Uterine smooth muscle cell (primary cell): ENCODE measurements at places on chromosomes 7 and 10. TPM values are rescaled to one million over a fixed set of nuclear protein-coding genes. Genes with fewer than 3 reads are reported as not detected.

Gene LRIT2
- not detected in 2 replicates for total RNA-seq

Gene IL15RA
- 3.2 and 6.2 TPM in 2 replicates for total RNA-seq

Gene CLEC5A
- total RNA-seq: under 0.01 TPM in 1 of 2 replicates, not detected in the other

Gene FGL2
- total RNA-seq: under 0.01 and 0.22 TPM in 2 replicates

Gene HOXA6
- total RNA-seq: 0.37 and 1.7 TPM in 2 replicates

Gene ANKRD22
- 0.12 TPM in 1 of 2 replicates, not detected in the other for total RNA-seq

Gene HABP2
- not detected in 2 replicates for total RNA-seq

Gene RAB19
- total RNA-seq: not detected in 2 replicates

Gene PGAM2
- 0.33 and 0.37 TPM in 2 replicates for total RNA-seq

Gene CYP3A5
- 3.5 and 4.8 TPM in 2 replicates for total RNA-seq

Gene CFAP69
- 4.4 and 6.2 TPM in 2 replicates for total RNA-seq

Gene PDE6C
- not detected in 2 replicates for total RNA-seq

Gene ACTL6B
- not detected in 2 replicates for total RNA-seq

Gene ARHGAP22
- 85.7 and 130 TPM in 2 replicates for total RNA-seq
